ENCODE measurements at places on chromosomes 3 and 15. TPM values are rescaled to one million over a fixed set of nuclear protein-coding genes. Genes with fewer than 3 reads are reported as not detected.

The ADAMTS7 gene
- total RNA-seq = 0.07 TPM

- no peak for DNase-seq
Observed at GRCh38 chr3:125062904-125063618, 7.3 kb upstream of the HEG1 start.

- DNase-seq = no peak
Observed at GRCh38 chr15:69145694-69146492, 14.5 kb upstream of the GLCE start.

GRCh38 chr3:155619118-155619915 lies 125.6 kb downstream of the PLCH1 start:
- DNase-seq = no peak

- DNase-seq = no peak
Observed at GRCh38 chr3:96012939-96013338, 801.5 kb upstream of the EPHA6 start.

DNA sequence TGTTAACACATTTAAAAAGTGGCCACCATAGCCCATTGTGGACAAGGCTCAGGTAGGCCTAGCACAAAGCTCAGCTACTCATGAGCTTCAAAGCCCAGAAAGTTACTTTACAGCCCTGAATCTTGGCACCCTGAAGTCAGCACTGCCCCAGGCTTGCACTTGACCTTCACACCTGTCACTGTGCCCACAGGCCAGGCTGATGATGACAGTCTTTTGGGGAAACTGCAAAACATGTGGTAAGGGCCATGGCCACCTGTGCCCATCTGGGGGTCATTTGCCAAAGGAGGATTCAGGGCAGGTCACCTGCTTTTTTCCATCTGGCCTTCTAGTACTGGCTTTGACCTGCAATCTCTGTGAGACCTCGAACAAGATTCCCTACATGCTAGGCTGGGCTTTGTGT lies 11.0 kb downstream of the CHDH start:
- DNase-seq = no peak

DNA sequence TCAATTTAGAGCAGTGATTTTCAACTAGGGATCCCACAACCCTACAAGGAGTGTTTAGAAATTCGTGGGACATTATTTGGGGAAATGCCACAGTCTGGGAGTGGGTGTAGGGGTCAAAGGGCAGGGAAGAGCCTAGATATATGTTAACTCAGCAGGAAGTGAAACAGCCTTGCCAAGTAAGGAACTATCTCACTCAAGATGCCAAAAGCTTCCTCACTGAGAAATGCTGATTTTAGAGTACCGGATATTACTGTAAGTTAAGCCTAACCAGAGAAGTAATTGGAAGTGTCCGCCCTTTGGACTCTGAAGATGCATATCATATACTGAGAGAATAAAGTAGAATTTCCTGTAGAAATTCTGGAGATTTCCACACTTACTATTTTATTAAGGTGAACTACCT lies 158.6 kb downstream of the BBX start:
- no peak for DNase-seq

- DNase-seq = no peak
Observed at GRCh38 chr3:42638339-42638842, 15.1 kb upstream of the ZBTB47 start.

GRCh38 chr3:71786551-71786950 lies 1.6 kb upstream of the PROK2 start:
- no peak for DNase-seq

The TMCO5A gene
- total RNA-seq = not detected

- DNase-seq = no peak
Observed at GRCh38 chr15:56371495-56372147, 6.4 kb downstream of the TEX9 start.

DNA sequence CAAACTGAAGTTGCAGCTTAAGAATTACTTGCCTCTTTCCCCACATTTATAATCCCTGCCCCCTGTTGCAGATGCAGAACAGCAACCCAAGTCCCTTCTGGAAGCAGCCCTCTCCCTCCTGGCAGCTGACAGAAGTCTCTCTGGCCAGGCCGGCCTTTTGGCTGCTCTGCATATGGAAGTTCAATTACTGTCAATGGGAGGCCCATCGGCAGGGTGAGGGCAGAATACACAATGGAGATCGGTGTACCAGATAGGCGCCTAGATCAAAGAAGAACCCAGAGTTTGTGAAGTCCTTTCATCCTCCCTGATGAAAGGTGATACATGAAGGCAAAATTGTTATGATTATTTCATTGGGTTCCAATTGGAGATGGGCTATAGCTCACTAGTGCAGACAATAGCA lies 327.9 kb upstream of the CTNNB1 start:
- no peak for DNase-seq

- DNase-seq = no peak
Observed at GRCh38 chr3:142353571-142353970, 94.3 kb downstream of the XRN1 start.

DNA sequence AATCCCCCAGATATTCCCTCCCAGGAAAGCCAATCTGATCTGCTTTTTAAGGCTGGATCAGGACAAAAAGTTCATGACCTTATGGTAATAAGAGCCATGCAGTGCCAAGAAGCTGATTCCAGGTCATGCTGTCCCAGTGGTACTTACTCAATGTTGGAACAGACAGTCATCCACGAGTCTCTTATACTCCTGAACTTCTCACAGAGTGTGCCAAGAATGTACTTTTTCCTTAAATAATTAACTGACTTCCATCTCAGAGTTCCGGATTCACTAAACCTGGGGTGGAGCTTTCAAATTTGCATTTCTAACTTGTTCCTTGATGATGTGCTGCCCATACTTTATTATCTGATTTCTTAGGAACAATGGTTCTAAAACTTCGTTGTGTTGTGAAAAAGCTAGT lies 3.4 kb upstream of the P3H2 start:
- no peak for DNase-seq

The NCBP2 gene
- 127 TPM for total RNA-seq

GRCh38 chr3:47533996-47534454 lies 20.5 kb upstream of the ELP6 start:
- no peak for DNase-seq

DNA sequence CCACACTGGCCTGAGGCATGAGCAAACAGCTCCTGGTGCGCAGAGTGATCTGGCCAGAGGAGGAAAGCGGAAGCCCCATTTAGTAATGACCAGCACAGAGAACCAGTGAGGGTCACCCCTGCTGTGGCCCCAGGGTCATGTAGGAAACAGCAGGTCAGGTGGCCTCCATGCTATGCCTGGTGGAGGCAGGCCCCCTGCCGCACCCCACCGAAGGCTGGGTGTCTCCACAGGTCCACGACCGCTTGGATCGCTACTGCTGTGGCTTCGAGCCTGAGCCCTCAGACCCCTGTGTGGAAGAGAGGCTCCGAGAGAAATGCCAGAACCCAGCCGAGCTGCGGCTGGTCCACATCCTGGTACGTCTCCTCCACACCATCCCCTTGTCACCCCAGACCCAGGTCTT lies 52.6 kb downstream of the POMGNT2 start:
- DNase-seq = no peak

The ENTPD3 gene
- total RNA-seq = not detected

DNA sequence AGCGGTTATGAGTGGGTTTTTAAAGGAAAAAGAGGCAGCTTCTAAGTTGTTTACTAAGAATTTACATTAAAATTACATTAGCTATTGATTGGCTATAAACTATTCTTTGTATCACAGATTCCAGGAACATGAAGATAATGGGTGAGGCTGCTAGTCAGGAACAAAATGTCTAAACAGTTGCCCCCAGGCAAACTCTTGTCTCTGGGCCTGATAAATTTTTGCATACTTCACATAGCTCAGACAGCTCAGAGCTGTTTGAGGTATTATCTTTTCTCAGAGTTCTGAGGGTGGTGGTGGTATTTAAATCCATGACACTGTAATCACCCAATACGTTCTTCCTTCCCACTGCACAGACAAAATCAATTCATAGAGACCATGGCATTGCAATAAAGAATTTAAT lies 2.1 kb upstream of the HACD2 start:
- DNase-seq = no peak

GRCh38 chr15:70793694-70794093 lies 30.3 kb upstream of the UACA start:
- no peak for DNase-seq

GRCh38 chr15:96107916-96108315 lies 222.6 kb upstream of the NR2F2 start:
- no peak for DNase-seq

GRCh38 chr15:25862472-25863110 lies 536 bp downstream of the ATP10A start:
- peak; percentile 69 for DNase-seq

The LSAMP gene
- total RNA-seq = not detected

GRCh38 chr15:59222906-59223550 lies 16.4 kb downstream of the LDHAL6B start:
- DNase-seq = no peak

The ROPN1B gene
- not detected for total RNA-seq

The SI gene
- total RNA-seq = not detected

The WWTR1 gene
- 1.9 TPM for total RNA-seq

The ISLR gene
- not detected for total RNA-seq

DNA sequence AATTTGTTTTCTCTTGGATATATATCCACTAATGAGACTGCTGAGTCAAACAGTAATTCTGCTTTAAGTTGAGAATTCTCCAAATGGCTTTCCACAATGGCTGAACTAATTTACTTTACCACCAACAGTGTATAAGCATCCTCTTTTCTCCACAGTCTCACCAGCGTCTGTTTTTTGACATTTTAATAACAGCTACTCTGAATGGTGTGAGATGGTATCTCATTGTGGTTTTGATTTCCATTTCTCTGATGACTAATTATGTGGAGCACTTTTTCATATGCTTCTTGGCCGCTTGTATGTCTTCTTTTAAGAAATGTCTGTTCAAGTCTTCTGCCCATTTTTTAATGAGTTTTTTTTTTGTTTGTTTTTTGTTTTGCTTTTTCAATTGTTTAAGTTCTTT lies 206.2 kb downstream of the CTNNB1 start:
- no peak for DNase-seq

- no peak for DNase-seq
Observed at GRCh38 chr3:151093148-151093547, 7.7 kb downstream of the MED12L start.

DNA sequence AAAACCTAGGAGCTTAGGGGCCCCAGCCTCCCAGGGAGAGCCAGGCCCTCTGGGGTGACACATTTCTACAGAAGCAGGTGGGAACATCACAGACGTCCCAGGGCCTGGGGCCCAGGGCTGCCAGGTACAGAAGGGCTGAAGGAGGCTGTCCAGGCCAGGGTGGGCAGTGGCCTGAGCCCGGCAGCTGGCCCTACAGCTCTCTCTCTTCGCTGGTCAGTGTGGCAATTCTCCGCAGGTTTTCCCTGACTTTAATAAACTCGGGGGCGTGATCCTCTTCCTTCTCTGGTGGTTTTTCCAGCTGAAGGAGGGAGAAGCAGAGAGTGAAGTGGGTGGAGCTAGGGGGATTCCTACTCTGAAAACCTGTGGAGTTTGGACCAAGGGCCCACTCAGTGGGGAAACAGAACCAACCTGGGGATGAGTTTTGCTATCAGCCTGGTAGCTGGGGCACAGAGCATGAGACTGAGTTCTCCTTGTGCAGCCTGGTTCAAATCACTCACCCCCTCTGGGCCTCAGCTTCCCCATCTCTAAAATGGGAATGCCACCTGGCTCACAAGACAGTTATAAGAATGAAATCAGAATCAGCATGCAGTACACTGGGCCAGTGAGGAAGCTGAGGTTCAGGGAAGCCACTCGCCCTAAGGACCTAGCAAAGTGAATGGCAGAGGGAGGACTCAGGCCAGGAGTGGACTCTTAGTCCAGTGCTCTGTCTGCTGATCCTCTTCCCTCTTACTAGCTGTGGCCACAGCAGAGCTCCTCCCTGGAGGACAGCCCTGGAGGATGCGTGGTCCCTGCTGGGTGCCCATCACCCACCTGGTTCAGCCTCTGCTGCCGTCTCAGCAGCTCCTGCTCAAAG lies 10.6 kb downstream of the FAM107A start:
- no peak for DNase-seq

The CDC25A gene
- 58.4 TPM for total RNA-seq

The ZNF662 gene
- total RNA-seq = 1.1 TPM

DNA sequence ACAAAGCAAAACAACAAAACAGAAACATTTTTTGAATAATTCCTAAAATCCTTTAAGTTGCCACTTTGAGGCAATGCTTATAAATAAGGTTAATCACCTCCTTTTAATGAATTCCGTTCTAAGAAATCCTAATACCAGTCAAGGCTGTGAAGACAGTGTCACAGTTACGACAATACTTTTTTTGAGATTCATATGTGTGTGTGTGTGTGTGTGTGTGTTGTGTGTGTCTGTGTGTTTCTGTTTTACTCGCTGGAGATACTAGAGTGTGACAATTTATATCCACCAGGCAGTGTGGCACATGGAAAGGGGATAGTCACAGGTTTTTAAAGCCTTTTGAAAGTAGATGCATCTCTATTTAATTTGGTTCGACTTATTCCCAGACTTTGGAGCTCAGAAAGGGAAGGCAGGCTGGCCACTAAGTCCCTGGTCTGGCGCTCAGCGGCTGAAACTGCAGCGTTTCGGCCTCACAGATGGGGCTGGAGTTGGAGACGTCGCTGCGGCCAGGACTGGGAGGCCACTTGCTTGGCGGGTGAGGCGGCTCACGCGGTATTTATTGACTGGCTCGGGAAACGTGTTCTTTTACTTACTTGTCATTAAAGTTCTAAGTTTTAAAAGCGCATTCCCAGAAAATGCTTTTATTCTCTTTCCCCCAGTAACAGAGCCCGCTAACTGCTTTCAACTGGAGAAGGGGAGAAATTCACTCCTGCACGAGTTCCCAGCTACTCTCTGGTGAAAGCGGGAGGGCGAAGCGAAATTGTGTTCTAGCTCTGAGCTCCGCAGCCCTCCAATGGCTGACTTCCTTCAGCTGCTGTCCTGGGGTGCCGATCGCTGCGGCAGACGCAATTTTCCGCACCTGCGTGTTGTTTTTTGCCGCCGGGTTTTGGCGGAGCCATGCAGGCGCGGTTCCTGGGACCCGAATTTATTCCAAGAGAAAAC lies 13.7 kb downstream of the ZIC1 start:
- DNase-seq = no peak

- no peak for DNase-seq
Observed at GRCh38 chr3:24420224-24420623, 74.4 kb downstream of the THRB start.

DNA sequence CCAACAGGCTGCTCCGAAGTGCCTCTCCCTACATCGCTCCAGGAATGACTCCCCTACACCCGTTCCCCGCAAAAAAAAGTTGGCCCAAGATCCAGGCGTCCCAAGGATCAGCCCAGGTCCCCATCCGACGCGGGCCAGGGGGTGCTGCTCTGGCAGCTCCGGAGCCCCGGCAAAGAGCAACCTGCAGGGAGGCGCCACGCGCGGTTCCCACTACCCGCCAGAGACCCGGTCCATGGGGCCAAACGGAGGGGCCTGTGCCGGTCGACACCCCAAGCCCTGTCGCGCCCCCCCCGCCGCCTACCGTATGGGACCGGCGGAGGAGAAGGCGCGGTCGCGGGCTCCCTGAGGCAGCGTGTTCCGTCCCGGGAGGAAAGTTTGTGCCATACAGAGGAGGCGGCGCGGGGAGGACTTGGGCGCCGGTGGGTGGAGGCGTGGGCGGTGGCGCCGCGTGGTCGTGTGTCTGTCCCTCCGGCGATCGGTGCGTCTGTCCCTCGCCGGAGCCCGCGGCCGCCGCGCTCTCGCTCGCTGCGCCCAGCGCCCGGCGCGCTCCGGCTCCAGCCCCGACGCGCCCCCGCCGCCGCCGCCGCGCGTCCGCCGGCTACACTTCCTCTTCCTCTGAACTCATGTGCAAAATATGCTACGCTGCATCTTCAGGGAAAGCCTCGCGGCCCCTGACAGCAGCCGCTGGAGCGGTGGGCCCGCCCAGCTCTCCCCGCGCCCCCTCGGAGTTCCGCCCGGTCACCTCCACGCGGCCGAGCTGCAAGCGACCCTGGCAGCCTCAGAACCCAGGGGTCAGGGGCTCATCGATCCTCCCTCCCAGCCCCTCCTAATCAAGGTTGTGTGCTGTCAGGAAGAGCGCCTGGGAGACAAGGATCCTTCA lies at the start of gene RFTN1:
Gene RFTN1 (minus strand): TSS at position 559 of the 880 bp plus-strand sequence. CDS start 19,830 bp downstream, outside the sequence.
- peak; percentile 21 for DNase-seq

Measured in CD8-positive, alpha-beta memory T cell (primary cell).